ENCODE measurements at places on chromosomes 2 and 18.

- DNase-seq = peak; percentile 30
Measured at GRCh38 chr2:5121642-5122041, 570.5 kb upstream of the SOX11 start.

- no peak for DNase-seq
Measured at GRCh38 chr2:221426929-221427328, 145.2 kb downstream of the EPHA4 start.

- no peak for DNase-seq
Measured at GRCh38 chr18:7755753-7756475, 188.8 kb downstream of the PTPRM start.

- DNase-seq = no peak
Measured at GRCh38 chr2:239803766-239804115, 221.4 kb downstream of the NDUFA10 start.

- DNase-seq = peak; percentile 71
Measured at GRCh38 chr2:43611987-43612894, 16.4 kb upstream of the THADA start.

DNA sequence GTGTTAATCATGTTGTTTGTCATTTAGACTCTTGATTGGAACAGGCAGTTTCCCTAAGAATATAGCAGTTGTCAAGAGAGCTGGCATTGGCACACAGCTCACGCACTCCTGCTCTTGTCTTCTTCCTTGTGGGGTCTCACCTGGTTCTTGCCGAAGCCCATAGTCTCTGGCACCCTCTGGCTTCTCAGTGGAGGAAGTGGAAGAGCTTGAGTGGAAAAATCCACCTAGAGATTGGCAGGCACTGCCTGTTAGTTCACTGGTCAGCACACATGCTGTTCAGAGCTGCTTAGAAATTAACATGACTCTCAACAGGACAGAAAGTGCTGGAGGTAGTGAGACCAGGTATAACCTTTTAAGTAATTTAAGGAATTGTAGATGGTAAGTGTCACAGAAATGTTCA, 28.3 kb downstream of the SCTR start:
- no peak for DNase-seq

DNA sequence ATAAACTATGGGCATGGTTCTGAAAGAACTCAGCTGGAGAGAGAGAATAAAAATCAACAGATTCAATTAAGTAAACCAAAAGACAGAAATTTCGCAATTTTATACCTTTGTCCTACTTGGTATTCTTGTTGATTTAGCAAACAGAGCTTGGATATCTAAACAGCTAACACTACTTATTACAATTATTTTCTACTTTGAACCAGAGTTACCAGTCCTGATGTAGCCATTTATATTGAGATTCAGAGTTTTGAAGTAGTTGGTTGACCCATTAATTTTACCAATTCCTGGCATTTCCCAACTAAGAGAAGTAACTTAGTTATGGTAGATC, 48.9 kb downstream of the ASXL2 start:
- DNase-seq = no peak

DNA sequence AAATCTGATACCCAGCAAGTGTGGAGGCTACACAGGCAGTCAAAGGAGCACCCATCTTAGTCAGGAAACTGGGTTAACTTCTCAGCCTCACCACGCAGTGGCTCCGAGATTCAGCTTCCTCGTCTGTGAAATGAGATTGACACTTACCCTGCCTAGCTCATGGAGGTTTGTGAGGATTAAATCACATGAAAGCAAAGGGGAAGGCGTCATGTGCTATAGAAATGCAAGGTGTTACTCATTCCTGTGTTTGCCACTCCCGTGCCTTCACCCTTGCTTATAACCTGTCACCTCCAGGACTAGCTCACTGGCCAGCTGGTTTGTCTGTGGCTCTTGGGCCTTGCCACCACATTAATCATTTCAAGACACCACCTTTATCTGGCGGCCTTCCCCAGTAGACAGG, 118.9 kb upstream of the FOSL2 start:
- DNase-seq = no peak

GRCh38 chr2:62573137-62573731, 67.2 kb upstream of the TMEM17 start:
- DNase-seq = no peak

DNA sequence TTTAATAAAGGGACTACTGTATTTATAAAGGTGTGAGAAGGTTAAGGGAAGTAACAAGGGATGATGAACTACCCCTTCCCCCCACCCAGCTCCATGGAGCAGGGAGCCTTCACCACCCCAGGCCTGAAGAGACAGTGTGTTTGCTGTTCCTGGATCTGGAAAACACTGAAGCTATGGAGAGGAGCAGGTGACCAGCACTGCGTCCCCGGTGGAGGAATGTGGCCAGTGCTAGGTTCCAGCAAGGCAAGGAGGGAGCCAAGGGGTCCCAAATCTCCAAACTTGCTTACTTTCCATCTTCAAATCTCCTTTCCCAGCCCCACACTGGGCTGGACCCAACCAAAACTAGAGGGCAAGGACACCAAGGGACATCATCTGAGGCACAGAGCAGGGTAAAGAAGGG, 128.7 kb upstream of the CD302 start:
- no peak for DNase-seq

DNA sequence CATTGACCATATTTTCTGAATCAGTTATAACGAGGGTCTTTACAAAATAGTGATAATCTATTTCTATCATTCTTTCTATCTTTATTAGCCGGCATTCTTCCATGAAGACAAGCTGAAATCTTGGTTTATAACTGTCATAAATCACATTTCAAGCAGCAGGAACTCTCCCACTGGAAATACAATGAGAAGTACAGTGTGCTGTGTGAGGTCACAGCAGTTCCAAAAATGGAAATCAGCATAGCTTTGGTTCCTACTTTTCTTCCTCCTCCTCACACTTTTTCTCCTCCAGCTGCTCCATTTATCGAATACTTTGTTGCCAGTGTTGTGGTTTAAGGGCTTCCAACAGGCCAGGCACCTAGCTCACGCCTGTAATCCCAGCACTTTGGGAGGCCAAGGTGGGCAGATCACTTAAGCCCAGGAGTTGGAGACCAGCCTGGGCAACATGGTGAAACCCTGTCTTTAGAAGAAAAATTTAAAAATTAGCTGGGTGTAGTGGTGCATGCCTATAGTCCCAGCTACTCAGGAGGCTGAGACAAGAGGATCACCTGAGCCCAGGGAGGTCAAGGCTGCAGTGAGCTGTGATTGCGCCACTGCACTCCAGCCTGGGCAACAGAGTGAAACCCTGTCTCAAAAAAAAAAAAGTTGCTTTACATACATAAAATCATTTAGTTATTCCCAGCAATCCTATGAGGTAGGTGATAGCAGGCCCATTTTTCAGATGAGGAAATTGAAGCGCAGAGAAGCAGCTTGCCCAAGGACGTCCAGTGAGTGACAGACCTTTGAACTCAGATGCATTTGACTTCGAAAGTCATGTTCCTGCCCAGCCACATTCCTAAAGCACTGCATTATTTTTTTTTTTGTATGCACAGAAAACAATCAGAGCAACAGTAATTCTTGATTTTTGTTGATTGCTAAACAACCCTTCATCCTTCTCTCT, 34.0 kb upstream of the GPR55 start:
- DNase-seq = no peak

- no peak for DNase-seq
Measured at GRCh38 chr2:114729026-114729425, 286.6 kb downstream of the DPP10 start.

DNA sequence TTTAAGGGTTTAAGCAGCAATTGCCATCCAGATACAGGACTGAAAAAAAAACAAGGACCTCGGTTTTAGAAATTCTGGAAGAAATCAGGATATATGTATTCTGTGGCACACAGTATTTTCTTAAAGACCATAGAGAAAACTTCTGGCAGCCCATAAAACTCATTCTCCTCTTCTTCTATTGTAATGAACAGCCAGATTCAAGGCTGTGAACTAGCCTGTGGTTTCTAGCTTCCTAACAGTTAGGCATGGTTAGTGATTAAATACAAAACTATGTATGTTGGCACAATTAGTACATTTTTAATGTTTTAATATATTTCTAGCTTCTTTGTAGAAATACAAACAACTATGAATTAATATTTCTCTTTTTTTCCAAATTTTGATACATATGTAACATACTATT, 555.7 kb downstream of the DSC3 start:
- no peak for DNase-seq

GRCh38 chr18:5155218-5155906, 41.7 kb downstream of the AKAIN1 start:
- DNase-seq = peak; percentile 42

DNA sequence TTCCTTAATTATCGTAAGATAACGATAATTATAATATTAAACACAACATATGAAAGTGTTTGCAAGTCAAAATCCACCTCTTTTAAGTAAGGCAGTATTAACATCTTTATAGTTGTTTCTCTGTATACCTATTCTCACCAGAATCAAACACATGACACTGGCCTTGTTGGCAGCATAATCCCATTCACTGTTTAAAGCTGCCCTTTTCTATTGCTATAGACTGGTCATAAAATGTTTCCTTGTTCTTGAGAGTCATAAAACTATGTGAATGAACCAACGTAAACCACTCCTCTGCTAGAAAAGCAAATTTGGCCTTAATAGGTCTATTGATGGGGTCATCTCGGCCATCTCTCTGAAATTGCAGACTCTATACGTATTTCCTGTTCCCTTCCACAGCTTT, 293.1 kb downstream of the SLC8A1 start:
- DNase-seq = no peak

DNA sequence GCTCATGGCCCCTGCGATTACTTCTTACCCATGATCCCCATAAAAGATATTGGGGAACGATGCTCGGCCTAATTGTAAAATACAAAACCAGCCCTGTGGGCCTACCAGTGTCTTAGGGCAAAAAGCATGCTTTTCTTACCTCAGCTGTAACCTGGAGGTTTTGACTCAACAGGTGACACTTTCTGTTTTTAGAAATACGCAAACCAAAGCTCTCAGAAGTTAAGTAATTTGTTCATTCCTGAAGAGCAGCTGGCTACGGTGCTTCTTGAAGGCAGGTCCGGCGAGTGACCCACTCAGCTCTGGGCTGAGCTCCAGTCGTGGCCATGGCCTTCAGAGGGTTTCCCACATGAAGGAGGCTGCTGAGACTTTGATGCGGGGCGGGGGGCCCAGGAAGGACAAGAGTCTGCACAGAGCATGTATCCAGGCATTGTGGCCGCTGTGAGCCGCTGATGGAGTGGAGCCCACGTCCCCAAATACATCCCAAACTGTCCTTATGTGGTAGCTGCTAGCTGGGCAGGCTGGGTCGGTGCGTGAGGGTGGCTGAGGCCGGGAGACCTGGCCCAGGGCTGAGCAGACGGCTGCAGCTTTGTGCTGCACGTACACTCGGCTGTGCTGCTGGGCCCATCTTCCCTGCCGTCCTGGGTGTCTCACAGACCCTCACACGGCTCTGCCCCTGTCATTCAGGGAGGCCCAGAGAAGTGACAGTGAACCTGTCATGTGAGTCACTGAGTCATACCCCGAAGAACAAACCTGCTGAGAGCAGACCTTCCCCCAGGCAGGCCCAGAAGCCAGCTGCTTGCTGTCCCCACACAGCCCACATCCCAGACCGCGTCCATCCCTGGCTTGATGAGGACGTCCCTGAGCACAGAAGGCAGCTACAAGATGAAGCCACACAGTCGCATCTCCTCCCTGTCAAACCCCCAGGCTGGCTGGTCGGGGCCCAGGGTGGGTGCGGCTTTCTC, 34.1 kb downstream of the ITGB1BP1 start:
- no peak for DNase-seq

- no peak for DNase-seq
Measured at GRCh38 chr2:179518830-179519229, 254.2 kb upstream of the SESTD1 start.

DNA sequence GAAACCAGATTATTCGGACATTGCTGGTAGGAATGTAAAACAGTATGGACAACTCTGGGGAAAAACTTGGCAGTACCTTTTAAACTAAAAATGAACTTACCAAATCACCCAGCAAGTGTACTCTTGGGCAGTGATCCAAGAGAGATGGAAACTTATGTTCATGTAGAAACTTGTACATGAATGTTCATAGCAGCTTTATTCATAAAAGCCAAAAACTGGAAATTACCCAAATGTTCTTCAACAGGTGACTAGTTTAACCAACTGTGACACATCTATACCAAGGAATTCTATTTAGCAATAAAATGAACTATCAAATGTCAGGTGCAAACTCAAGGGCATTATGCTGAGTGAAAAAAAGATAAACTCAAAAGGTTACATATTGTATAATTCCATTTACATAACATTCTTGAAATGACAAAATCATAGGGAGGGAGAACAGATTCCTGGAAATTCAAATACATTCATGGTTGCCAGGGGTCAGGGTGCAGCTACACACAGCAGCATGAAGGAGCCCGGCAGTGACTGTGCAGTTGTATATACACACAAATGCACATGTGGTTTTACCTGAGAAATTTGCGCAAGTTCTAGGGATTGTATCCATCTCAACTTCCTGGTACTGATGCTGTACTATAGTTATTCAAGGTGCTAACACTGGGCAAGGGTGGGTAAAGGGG, 3.5 kb upstream of the RNU4ATAC start:
- DNase-seq = no peak

DNA sequence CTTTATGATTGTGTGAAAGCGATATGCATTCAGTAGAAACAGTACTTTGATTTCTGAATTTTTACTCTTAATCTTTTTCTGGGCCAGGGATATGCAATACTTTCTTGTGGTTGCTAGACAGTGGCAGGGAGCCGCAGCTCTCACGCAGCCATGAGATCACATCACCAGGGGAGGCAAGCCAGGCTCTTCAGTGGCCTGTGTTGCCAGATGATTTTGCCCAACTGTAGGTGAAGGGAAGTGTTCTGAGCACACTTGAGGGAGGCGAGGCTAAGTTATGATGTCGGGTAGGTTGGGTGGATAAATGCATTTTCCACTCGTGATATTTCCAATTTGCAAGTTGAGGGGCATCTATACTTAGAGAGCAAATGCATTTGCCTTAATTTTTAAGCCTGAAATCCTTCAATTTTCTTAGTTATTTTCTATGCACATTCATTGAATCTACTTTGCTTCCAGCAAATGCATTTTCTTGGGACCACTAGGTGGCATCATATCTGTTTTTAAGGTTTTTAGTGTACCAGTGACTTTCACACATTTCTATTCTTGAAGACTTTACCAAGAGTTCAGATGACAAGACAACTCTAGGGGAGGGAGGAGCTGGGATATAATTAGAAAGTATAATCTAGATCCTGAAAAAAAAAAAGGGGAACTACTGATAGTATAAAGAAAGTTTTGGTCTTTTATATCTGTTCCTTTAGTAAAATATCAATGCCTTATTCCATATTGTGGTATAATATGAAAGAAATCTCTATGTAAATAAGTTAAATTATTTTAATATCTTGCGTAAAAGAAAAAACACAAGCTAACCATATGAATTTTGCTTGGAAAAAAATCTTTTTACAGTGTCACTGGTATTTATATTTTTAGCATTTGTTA, 643.3 kb downstream of the SOCS6 start:
- peak; percentile 7 for DNase-seq

GRCh38 chr2:20164734-20165478, 60.0 kb downstream of the SDC1 start:
- no peak for DNase-seq

Data from urothelium cell line (cell line).